ENCODE measurements at places on chromosomes 3 and 15.

DNA sequence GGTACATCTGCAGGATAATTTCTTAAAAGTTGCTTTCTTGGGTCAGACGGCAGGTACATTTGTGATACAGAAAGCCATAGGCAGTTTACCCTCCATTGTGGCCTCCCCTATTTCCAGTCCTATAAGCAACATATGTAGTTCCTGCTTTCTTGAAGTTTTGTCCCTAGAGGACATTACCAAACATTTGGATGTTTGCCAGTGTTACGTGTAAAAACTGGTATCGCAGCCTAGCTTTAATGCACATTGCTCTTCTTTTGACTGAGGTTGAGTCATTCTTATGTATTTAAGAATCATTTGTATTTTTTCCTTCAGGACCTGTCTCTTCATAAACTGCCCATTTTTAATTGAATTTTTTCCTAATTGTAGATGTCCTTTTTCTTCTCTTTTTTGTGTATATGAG lies 114.3 kb downstream of the DIPK2A start:
- H3K4me3 ChIP-seq: no peak overlapping the region
- no peaks in the 10 kb centered on the region for H3K4me1 ChIP-seq
- no peaks in the 10 kb centered on the region for H3K27me3 ChIP-seq
- no peak overlapping the region for H3K27ac ChIP-seq
- DNase-seq: no peak
- no peaks in the 10 kb centered on the region for H3K36me3 ChIP-seq

DNA sequence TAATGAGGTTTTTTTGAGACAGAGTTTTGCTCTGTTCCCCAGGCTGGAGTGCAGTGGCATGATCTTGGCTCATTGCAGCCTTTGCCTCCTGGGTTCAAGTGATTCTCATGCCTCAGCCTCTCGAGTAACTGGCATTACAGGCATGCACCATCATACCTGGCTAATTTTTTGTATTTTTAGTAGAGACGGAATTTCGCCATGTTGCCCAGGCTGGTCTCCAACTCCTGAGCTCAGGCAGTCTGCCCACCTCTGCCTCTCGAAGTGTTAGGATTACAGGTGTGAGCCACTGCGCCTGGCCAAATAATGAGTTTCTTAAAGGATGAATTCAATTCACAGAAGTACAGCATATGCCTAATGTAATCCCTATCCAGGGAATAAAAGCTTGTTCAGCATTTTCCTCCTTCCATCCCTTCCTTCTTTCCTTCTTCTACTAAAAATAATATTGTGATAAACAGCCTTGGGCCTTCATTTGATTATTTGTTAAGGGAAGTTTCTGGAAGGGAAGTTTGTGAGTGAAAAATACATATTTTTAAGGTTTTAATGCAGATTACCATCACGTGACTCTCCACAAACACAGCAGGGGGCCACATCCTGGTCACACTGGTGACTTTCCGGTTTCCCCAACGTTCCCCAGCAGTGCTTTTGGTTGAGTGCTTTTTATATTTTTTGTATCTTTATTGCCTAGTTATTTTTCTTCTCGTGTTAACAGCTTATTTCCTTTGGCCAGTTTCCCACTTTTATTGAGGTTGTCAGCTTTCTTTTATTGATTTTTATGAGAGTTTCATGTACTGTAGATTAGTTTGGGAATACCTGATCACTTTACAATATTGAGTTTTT lies 116.8 kb downstream of the USP13 start:
- no peaks in the 10 kb centered on the region for H3K27me3 ChIP-seq
- no peak overlapping the region for H3K4me3 ChIP-seq
- no peak for DNase-seq
- peaks cover 8% of the 10 kb centered on the region for H3K36me3 ChIP-seq

- no peaks in the 10 kb centered on the region for H3K27me3 ChIP-seq
- no peak for DNase-seq
- H3K27ac ChIP-seq: no peak overlapping the region
- H3K36me3 ChIP-seq: no peaks in the 10 kb centered on the region
- H3K4me1 ChIP-seq: peaks cover 8% of the 10 kb centered on the region
Observed at GRCh38 chr3:177942911-177943310, 593.3 kb upstream of the KCNMB2 start.

DNA sequence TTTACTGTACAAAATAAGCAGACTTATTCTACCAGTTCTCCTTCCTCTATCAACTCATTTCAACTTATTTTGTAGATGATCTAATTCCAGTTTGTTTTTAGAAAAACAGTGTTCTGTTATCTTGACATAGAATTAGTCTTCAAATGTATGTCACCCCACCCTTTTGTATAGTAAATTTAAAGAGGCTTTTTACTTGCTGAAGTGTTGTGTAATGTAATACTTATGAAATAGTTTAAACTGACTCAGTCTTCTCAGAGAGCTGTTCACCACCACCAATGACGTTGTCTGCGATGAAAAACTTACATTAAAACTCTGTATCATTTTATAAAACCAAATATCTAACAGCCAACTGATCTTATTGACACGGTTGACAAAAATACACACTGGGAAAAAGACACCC lies 82.9 kb downstream of the RAP2B start:
- H3K27ac ChIP-seq: no peak overlapping the region
- DNase-seq: no peak
- H3K27me3 ChIP-seq: no peaks in the 10 kb centered on the region
- no peak overlapping the region for H3K4me3 ChIP-seq
- H3K4me1 ChIP-seq: no peaks in the 10 kb centered on the region
- no peaks in the 10 kb centered on the region for H3K36me3 ChIP-seq

DNA sequence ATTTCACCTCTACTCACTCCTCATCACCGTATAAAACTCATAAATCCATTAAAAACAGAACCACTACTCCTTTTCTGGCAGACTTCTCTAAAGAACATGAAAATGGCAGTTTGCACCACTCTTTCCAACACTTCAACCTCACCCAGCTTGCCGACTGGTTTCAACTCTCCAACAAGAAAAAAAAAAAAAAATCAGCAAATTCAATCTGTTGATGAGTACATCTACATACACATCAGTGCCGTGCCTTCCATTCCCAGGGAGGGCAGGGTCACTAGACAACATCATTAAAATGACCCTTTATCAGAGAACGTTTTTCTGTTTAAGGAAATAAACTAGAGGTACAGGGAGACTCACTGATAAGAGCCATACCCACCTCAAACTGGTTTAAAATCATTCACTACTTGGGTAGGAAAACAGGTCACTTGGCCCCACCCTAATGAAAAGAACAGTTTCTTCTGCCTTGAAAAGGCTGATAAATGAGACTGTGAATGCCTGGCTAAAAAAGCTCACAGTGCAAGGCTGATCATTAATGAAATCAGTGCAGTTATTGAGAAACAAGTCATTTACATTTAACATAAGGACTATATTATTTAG lies 6.0 kb downstream of the ANXA2 start:
- no peak for DNase-seq
- H3K27me3 ChIP-seq: peaks cover 3% of the 10 kb centered on the region
- no peak overlapping the region for H3K27ac ChIP-seq
- H3K36me3 ChIP-seq: no peaks in the 10 kb centered on the region
- no peak overlapping the region for H3K4me3 ChIP-seq

DNA sequence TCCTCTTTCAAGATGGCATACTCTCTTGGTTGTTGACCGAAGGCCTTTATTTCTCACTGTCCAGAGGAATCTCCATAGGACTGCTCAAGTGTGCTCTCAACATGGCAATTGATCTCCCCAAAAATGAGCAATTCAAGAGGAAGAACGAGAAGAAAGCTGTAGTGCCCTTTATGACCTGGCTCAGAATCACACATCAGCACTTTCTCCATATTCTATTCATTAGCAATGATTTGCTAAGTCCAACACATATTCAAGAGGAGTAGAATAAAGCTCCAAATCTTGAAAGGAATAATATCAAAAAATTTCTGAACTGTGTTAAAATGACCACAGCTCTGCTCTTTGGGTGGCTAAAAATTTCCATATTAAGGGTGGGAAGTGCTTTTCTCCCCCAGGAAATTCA lies 151.6 kb upstream of the SYNPR start:
- no peak overlapping the region for H3K4me3 ChIP-seq
- no peaks in the 10 kb centered on the region for H3K27me3 ChIP-seq
- no peak for DNase-seq
- no peaks in the 10 kb centered on the region for H3K4me1 ChIP-seq

GRCh38 chr3:191008074-191008473 lies 145.6 kb upstream of the GMNC start:
- H3K36me3 ChIP-seq: no peaks in the 10 kb centered on the region
- DNase-seq: no peak
- no peaks in the 10 kb centered on the region for H3K4me1 ChIP-seq
- H3K27ac ChIP-seq: no peak overlapping the region
- no peak overlapping the region for H3K4me3 ChIP-seq
- H3K27me3 ChIP-seq: no peaks in the 10 kb centered on the region

DNA sequence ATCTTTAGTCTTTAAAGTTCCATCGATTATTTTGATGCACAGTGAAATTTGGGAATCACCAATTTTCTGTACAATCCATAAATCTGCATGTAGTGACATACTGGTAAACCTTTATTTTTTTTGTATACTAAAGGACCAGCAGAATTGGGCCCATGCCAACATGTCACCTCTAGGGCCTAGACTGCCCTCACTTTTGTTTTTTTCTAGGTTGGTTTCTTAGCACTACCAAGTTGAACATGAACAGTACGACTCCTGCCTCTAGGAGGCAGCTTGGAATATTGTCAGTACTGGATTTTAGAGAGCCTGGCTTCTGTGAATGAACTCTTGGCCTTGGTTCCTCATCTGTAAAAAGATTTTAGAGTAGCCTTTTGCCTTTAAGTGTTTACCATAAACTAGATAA lies 32.3 kb downstream of the NKIRAS1 start:
- H3K27me3 ChIP-seq: no peaks in the 10 kb centered on the region
- peaks cover 6% of the 10 kb centered on the region for H3K36me3 ChIP-seq
- DNase-seq: no peak
- peaks cover 8% of the 10 kb centered on the region for H3K4me1 ChIP-seq

GRCh38 chr3:43644443-43644842 lies 22.6 kb upstream of the ANO10 start:
- H3K4me3 ChIP-seq: no peak overlapping the region
- no peaks in the 10 kb centered on the region for H3K27me3 ChIP-seq
- H3K4me1 ChIP-seq: no peaks in the 10 kb centered on the region
- no peak overlapping the region for H3K27ac ChIP-seq

DNA sequence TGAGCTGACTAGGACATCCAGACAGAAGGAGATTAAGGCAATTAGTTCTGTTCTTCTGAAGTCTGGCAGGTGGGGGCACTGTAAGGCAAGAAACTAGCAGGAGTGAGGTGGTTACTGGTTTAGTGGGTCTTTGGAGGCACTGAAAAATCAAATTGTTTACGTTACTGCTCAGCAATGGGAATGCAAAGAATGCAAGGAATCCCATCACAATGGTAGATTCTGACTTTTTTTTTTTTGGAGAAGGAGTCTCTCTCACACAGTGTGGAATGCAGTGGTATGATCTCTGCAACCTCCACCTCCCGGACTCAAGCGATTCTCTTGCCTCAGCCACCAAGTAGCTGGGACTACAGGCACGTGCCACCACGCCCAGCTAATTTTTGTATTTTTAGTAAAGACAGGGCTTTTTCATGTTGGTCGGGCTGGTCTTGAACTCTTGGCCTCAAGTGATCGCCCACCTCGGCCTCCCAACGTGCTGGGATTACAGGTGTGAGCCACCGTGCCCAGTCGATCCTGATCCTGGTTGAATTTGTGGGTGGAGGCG lies 16.4 kb downstream of the FAM107A start:
- no peaks in the 10 kb centered on the region for H3K27me3 ChIP-seq
- H3K4me1 ChIP-seq: peaks cover 5% of the 10 kb centered on the region
- H3K36me3 ChIP-seq: no peaks in the 10 kb centered on the region
- H3K27ac ChIP-seq: no peak overlapping the region

GRCh38 chr3:73772076-73772886 lies 147.5 kb upstream of the PDZRN3 start:
- no peak for DNase-seq
- no peaks in the 10 kb centered on the region for H3K4me1 ChIP-seq
- no peaks in the 10 kb centered on the region for H3K36me3 ChIP-seq

DNA sequence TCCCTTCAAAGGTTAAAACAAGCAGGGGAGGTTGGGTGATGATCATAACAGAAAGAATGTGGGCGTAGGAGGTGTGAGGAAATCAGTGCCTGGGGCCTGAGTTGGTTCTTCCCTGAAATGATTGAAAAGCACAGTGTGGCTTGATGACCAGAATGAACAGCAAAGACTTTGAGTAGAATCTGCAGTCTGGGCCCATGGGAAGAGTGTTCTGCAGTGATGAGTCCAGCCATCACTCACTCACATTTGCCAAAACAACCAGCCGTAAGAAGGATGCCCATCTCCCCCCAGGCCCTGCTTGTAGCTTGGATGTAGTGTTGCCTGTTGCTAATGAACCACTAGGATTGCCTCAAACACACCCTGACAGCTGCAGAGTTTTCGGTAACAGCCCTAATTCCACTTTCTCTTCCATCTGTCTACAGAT lies 67.9 kb downstream of the VGLL3 start:
- DNase-seq: no peak
- H3K4me1 ChIP-seq: no peaks in the 10 kb centered on the region
- no peaks in the 10 kb centered on the region for H3K27me3 ChIP-seq
- H3K36me3 ChIP-seq: no peaks in the 10 kb centered on the region
- no peak overlapping the region for H3K4me3 ChIP-seq

- H3K36me3 ChIP-seq: no peaks in the 10 kb centered on the region
- DNase-seq: no peak
- H3K4me3 ChIP-seq: no peak overlapping the region
- H3K4me1 ChIP-seq: no peaks in the 10 kb centered on the region
- H3K27me3 ChIP-seq: no peaks in the 10 kb centered on the region
Observed at GRCh38 chr3:193853511-193854219, 260.7 kb downstream of the OPA1 start.

DNA sequence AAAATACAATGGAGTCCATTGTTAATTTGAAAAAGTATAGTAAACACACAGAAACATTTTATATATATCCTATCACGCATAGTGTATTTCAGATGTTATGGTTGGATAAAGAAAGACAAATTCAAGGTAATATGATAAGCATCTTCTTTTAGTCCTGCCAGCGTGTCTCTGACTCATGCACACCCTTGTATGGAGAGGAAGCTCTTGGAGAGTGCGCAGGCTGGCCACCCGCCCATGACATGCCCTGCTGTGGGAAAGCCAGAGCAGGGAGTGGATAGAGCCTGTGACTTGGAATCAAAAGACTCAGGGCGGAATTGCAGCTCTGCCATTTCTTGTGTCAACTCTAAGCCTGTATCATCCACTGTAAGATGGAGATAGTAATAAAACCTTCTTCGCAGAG lies 23.0 kb upstream of the COPG1 start:
- no peaks in the 10 kb centered on the region for H3K27me3 ChIP-seq
- H3K4me3 ChIP-seq: no peak overlapping the region
- H3K4me1 ChIP-seq: no peaks in the 10 kb centered on the region
- no peak for DNase-seq
- H3K27ac ChIP-seq: no peak overlapping the region

DNA sequence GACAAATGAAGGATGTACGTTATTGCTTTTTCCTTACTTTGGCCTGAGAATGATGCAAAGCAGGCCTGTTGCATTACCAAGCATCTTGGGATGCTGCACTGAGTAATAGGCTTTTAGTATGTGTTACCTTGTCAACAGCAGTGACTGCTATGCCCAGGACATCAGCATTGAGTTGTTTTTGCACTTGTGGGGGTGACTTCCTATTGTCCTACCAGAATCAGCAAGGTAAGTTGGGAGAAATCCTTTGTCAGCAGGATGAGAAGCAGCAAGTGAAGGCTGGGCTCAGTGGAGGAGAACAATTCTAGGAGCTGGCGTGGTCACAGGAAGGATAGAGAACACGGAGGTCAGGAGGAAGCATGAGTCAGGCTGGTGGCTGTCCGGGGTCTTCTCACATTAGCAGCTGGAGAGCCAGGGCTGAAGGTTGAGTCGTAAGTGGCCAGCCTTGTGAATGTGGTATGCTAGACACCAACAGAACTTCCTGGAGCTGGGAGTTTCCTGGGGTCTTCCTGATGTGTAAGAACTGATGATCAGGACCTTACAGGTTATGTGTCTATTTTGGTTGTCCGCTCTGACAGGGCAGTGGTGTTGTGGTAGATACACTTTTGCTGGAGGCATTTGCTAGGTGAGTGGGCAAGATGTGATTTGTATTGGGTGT lies 142.7 kb downstream of the FNDC3B start:
- no peaks in the 10 kb centered on the region for H3K36me3 ChIP-seq
- no peak overlapping the region for H3K27ac ChIP-seq
- H3K4me3 ChIP-seq: no peak overlapping the region
- DNase-seq: no peak

Data from thymus (tissue), 14 donors.